CD4-positive, alpha-beta T cell treated with Interleukin-4 for 1 hour (primary cell): ENCODE measurements at places on chromosomes 2 and 18.

DNA sequence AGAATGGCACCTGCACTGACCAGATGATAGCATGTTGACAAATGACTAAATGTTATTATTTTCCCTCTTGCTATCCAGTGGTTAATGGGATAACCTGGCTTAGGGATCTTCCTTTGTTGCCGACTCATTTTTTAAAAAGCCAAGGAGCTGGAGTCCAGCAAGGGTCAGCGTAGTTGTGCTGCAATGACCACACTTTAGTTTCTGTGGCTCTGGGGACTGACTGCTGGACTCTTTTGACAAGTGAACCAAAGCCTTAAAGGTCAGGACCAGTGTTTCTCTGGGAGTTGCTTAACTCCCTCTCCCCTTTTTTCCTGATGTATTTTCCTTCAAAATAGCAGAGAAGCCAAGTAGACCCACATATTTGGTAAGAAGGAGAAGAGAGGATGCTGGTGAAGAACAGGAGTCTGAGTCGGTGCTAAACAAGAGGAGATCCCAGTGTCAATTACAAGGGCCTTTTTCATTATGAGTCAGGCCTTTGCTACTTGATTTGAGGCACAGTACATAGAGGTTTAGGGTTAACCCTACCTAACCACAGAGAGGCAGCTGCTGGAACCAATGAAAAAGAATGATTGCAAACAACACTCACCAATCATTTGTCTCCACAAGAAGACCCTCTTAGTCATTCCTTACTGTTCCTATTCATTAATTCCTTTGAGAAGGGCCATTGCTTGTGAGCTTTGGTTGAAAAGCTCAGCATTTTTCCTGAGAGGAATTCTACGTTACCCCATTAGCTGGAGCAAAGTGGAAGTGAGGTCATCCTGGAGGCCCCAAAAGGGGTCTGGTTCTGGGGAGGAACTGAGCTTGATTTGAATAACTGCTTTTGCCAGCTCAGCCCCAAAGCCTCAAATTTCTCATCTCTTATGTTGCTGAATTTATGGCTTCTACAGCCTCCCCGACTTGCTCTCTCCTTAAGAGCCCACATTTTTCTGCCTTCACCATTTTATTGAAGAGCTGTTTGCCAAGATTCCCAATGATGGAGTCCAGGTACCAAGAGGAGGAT lies 137.6 kb upstream of the HNMT start:
- DNase-seq, result no peak

- DNase-seq, result no peak
These were observed 41.9 kb upstream of the TBC1D8 start for GRCh38 chr2:101193033-101193626.

- no peak for DNase-seq
These were observed 116.3 kb downstream of the POLE4 start for GRCh38 chr2:75074708-75075107.

GRCh38 chr2:169771021-169771420 lies 27.6 kb upstream of the SSB start:
- DNase-seq, result no peak

- no peak for DNase-seq
These were observed 4.9 kb downstream of the PDCD1 start for GRCh38 chr2:241853651-241854341.

DNA sequence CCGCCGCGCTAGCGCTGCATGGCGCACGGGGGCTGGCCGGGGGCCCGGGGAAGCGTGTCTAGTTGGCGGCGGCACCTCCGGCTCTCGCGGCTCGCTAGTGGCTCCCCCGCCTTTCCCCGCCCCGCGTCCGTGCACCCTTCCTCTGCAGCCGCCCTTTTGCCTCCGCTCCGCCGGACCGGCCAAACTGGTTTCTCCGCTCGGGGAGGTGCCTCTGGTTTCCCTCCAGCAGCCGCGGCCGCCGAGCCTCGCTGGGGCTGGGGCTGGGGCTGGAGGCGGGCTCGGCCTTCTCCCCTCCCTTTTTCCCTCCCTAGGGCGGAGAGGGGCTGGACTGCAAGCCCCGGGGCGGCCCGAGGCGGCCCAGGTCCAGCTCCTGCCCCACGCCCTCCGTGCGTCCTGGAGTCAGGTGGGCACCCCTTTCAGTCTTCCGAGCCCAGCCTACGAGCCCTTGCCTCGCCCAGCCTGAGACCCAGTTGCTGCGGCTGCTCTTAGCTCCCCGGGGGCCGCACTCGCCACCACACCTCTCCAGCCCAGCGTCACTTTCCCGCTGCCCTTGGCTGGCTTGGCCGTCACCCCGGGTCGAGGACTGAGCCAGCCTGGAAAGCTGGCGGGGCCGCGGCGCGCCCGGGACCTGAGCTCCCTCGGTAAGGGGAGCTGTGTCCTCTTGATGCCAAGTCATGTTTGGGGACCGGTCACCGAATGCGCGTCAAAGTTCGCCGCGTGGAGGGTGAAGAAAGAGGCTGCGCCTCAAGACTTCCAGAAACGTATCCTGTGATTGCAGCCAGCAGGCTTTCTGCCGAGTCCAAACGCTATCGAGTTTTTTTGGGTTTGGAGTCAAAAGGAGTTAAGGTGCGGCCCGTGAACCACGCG lies at the start of gene ATP8B1:
Gene ATP8B1, minus strand, starts transcription at position 213 of the 867 bp plus-strand sequence. CDS start 71,508 bp downstream, outside the sequence.
- DNase-seq, result no peak

DNA sequence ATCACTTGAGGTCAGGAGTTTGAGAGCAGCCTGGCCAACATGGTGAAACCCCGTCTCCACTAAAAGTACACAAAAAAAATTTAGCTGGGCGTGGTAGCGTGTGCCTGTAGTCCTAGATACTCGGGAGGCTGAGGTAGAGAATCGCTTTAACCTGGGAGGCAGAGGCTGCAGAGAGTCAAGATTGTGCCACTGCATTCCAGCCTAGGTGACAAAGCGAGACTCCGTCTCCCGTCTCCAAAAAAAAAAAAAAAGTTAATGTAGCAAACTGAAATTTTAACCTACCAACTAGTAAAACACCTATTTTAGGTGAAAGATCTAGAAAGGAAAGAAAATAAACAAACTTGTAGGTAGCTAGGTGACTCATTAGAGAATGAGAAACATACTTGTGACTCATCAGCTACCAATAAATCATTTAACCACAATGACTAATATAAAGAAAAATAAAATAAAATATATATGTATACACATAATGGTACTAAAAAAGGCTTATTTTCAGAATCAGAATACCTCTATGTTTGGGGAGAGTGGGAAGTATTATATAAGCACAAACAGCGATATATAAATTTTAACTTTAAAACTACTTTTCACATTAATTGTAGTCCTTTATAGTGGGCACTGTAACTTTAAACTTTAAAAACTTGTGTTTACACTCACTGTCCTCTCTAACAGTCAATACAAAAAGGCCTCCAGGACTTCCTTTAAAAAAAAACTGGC lies 36.6 kb downstream of the DARS1 start:
- DNase-seq, result peak; percentile 72

DNA sequence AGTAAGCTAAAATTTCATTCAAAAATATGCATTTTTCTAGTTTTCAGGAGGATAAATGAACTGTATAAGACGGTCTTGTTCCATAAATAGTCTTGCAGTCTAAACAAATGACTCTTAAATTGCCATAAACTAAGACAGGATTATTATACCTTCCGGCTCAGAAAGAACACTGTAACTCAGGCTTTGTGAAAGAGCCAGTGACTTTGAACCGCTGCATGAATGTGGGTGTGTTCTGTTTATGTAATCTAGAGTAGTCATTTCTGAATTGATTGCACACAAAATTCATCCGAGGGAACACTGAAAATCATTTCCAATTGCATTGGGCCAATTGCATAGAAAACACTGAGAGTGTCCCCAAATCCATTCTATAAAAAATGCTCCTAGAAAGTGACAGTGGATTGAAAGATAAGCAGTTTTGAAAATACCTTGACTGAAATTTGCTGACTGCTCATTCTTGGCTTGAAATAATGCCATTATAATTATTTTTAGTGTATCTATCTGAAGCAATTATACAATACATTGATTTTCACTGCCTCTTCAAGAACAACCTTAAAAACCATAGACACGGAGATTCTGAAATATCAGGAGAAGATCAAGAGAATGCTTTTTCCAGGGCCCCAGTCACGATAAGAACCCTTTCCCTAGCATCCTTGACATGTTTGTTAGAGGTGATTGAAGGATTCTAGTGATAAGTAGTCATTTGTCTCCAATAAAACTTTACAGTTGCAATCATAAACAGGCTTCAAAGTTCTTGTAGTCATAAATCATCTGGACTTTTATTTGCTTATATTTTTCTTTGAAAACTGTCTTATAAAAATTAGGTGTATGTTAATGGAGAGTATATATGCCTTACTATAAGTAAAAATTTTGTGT lies 55.4 kb downstream of the CNTNAP5 start:
- no peak for DNase-seq

DNA sequence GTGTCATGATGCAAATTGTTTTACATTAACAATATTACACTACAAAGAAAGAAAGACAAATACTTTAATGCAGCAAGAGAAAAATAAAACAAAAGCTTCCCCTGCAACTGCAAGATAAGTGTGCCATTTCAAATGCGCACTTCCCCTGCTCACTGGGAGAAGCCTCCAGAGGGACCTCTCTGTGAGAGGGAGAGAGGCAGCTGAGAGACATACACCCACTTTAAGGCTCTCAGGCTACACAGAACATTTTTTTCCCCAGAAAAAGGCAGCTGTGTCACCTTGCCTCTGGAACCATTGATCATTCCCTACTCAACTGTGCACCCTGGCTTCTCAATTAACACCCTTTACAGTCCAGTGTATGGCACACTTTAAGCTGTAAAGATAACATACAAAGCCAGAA lies 75.2 kb downstream of the DPP4 start:
- DNase-seq, result no peak

GRCh38 chr2:160261732-160262131 lies 61.7 kb upstream of the ITGB6 start:
- DNase-seq, result no peak

DNA sequence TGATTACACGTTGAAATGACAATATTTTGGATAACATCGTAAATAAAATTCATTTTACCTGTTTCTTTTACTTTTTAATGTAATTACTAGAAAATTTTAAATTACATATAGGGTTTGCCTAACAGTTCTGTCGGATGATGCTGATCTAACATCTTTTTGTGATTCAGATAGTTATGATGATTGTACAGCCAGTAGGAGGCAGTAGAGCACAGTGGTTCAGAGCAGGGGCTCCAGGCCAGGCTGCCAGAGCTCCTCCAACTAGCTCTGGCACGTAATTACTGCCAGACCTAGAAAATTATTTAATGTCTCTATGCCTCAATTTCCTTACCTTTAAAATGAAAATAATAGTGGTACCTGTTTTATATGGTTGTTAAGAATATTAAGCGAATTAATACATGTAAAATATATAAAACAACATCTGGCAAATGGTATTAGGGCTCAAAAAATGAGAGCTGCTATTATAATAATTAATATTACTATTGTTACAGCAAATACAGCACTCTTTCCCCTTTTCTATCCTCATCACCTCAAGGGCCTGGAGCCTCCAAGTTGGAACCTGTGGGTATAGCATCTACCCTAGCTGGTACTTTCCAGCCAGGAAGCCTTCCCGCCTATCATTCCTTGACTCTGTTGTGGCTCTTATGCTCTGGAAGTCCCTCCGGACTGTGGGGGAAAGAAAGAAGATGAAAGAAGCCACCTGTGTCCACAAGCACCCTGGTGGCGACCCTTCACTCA lies 47.7 kb upstream of the PLA2R1 start:
- peak; percentile 47 for DNase-seq

DNA sequence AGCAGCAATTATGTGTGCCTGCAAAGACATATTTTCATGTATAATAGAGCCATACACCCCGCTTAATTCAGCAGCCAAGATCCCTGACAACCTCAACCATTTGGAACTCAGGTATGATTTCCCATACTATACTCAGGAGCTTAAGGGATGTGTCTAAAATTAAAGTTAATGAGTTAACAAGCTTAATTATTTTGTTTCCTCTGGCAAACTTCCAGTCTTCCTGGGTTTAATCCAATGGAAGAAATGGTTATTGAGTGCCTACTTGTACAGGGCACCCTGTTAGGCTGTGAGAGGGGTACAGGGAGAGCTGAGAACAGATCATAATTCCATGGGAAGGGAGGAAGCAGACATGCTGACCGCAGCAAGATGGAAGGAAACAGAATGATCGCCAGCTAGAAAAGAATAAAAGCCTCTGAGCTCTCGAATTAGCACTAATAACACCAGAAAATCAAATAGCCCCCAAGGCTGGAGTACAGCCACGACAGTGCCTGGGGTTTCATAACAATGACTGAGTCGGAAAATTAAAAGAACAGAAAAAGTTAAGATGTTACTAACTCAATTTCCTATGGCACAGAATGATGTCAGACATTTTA lies 20.8 kb upstream of the CEP68 start:
- DNase-seq, result no peak
